Left ventricle myocardium superior (tissue), 1 donor: ENCODE measurements at places on chromosomes 6 and 20.

DNA sequence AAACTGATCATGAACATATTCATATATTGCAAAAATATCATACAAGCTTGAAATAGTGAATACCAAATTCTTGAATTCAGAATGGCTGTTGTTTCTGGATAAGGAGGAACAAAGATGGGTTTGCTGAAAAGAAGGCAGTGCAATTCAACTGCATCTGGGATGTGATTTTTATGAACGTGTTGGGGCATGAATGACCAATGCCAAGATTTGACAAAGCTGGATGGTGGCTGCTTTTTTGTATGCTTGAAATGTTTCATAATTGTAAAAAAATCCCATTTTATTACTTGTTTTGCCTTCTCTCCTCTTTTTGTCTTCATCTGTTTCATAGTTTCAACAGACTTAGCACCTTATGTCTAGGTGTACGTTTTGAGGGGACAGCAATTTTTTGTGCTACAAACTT is 36.8 kb upstream of the BCAS1 start:
- no peak for DNase-seq

- no peak for DNase-seq
Observed at GRCh38 chr6:104214901-104215300, 644.8 kb downstream of the HACE1 start.

- no peak for DNase-seq
Observed at GRCh38 chr6:27861861-27862260, 50.3 kb downstream of the OR2B2 start.

DNA sequence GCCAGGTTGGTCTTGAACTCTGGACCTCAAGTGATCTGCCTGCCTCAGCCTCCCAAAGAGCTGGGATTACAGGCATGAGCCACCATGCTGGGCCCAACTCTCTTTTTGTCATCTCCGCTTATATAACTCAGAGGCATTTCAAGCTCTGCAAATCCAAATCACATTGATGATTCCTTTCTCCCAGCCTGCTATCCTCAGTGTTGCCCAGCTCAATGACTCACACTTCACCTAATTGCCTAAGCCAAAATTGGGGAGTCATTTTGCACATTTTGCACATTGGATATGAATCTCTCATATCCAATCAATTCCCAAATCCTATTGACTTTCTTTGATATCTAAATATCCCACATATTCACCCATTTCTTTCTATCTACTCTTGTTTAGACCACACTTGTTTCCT is 3.9 kb downstream of the UTRN start:
- DNase-seq: no peak

DNA sequence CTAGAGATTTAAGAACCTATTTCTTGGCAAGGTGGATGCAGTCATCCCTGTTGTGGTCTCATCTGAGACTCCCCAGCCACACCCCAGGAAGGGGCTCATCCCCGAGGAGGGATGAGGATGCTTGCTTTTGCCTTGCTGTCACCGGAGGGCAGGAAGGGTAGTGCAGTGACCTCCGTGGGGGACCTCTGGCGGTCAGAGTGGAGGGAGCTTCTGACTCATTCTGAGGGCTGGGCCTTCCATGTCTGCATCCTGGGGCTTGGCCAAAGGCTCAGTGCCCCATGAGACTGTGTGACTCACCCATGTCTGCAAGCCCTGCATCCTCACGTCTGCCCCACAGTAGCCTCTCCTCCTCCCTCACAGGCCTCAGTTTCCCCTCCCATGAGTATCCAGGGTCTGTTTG is 38.7 kb downstream of the UQCC2 start:
- peak; percentile 92 for DNase-seq

GRCh38 chr6:55812509-55812908 is 62.9 kb downstream of the BMP5 start:
- no peak for DNase-seq
